ENCODE measurements at places on chromosomes 11 and 22.

DNA sequence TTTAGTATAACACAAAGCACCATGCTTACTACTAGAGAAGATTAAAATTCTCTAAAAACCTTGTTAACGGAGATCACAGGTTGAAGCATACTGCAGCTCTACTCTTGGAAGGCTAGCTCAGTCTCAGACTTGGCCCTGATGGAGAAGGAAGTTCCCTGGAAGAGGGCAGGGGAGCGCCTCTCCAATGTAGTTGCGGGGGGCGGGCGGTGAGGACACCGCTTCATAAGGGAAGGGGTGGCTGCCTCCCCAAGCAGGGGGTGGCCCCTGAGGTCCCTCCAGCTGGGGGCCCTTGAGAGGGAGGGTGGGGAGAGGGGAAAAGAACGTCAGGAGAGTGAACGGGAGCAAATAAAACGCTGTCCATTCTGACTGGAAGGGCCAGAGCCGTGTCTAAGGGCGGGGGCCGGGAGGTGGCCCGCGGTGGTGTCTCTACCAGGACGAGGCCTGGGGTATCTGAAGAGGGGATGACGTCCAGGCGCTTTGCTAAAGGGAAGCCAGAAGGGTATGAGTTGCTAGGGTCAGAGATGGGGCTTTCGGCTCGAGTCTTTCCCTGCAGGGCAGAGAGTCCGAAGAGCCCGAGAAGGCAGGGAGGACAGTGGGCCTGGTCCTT, 553 bp upstream of the USP47 start:
- DNase-seq: no peak

DNA sequence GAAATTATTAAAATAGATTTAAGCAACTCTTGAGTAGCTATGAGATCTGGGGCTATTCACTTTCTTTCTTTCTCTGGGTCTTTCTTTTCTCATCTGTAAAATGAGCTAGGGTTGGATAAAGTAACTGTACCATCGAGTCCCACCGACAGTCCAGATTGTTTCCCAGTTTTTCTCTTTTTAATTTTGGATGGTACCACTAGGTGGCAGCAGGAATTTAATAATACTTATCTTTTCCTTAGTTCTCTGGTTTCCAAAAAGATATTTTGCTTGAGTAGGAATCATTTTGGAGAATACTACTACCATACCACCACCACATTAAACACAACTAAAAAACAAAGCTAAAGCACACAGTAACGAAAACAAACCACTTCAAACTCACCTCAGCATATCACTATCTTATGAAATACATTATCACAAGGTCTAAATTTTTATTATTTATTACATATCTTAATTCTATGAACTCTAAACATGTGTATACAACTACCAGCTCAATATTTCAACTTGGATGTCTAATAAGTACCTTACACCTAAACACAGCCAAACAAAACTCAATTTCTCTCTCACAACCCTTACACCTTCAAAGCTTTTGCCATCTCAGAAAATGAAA, 584.0 kb downstream of the KCNA4 start:
- DNase-seq: no peak

GRCh38 chr22:39283322-39284141, 35.9 kb downstream of the RPL3 start:
- DNase-seq: no peak

DNA sequence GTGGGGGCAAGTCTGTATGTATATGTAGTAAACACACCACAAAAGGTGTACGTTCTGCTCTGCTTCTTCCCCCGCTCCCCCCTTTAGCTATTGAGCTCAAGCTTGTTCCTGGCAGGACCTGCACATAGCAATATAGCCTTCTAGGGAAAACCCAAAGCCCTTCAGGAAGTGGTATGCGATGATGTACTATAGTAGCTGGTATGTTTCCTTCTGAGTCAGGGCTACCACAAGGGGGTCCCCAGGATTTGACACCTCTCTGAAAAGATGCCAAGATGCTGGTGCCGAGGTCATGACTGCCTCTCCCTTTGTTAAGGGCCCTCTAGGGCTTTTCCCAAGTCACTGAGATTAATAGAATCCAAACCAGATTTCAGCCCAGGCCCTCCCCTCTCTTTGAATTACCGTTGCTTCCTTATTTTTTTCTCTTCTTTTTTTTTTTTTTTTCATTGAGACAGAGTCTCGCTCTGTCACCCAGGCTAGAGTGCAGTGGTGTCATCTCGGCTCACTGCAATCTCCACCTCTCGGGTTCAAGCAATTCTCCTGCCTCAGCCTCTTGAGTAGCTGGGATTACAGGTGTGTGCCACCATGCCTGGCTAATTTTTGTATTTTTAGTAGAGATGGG, 268.4 kb downstream of the ETS1 start:
- peak; percentile 46 for DNase-seq

GRCh38 chr11:3893311-3893710, 37.8 kb downstream of the STIM1 start:
- no peak for DNase-seq

DNA sequence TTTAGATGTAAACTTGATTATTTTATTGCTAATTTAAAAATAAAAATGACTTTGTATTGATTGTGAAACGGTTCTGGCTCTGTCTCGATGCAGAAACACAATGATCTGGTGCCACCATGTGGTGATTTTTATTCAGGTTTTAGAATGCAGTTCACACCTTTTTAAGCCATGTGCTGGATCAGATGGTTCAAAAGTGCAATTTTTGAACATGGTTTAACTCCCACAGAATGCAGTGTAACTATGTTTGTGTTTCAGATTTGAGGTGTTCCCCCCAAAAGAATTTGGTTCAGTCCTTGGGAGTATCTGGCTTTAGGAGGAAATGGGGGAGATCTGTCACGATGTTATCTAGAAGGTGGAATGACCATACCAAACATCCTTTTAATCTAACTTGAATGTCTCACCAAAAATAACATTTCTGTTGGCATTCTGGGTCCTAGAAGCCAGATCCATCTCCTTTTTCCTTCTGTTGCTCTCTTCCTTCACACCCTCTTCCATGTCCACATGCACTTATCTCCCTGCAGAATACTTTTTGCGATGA, 7.9 kb downstream of the MRPL16 start:
- DNase-seq: peak; percentile 10

Measured in stimulated activated CD8-positive, alpha-beta memory T cell treated with anti-CD3 and anti-CD28 coated beads, Interleukin-15, amount 100 ng/mL, for 4 hours (primary cell).